Left cardiac atrium (tissue), 4 donors: ENCODE measurements at places on chromosomes 5 and 9. TPM values are rescaled to one million over a fixed set of nuclear protein-coding genes. Genes with fewer than 3 reads are reported as not detected.

The OR5C1 gene
- total RNA-seq, result not detected

The OBP2B gene
- not detected for total RNA-seq

The FAM153A gene
- 0.50 TPM for total RNA-seq

The CNTLN gene
- total RNA-seq, result 4.5 TPM

The TRPM3 gene
- 1.2 TPM for total RNA-seq

The ZNF462 gene
- 29.3 TPM for total RNA-seq

DNA sequence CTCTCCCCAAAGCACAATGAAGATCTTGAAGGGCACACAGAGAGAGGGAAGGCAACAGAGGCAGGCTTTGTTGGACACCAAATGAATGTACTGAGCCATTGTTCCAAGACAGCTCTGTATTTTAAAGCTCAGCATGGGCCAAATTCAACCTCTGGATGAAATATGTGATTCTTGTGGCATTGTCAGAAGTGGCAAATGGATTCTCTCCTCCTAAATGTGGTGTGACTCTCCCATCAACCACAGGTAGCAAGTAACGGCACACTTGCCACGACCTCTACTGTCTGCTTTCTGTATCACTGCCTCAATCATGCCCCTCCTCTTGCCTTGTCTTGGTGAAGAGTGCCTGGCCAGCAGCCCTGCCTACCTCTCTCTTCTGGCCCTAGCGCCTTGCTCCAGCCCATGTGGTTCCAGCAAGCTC lies 6.1 kb upstream of the MOB3B start:
- no peak for DNase-seq

DNA sequence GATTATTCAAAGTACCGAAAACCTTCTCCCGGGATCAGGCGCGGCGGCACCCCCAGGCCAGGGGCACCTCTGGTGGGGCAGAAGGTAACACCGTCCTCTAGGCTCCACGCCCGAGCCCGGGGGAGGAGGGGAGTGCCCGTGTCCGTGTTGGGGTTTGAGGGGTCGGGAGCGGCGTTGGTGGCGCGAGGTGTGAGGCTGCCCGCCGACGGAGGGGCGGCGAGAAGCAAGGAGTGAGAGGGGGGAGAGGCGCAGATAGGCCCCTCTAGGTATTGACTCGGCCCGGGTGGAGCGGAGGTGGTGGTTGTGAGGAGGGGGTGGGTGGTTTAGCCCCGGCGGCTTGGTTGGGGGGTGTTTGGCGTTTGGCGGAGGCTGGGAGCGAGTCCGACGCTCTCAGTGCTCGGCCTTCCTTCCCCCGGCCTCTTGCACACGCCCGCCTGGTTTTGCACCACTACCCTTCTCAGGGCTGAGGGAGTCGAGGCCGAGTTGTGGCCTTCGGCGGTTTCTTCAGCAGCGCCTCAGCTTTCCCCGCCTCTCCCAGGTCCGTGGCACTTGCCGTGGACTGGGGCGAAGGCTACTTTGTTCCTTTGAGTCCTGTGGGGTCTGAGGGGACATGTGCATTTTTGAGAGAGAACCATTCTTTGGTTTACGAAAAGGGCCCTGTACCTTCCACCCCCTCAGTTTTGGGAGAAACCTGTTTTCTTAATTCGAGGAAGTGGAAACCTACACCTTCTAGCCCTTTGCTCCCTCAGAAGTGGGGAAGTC lies 450 bp downstream of the GPBP1 start:
- peak; percentile 38 for DNase-seq

GRCh38 chr5:23367874-23368273 lies 139.5 kb upstream of the PRDM9 start:
- no peak for DNase-seq

DNA sequence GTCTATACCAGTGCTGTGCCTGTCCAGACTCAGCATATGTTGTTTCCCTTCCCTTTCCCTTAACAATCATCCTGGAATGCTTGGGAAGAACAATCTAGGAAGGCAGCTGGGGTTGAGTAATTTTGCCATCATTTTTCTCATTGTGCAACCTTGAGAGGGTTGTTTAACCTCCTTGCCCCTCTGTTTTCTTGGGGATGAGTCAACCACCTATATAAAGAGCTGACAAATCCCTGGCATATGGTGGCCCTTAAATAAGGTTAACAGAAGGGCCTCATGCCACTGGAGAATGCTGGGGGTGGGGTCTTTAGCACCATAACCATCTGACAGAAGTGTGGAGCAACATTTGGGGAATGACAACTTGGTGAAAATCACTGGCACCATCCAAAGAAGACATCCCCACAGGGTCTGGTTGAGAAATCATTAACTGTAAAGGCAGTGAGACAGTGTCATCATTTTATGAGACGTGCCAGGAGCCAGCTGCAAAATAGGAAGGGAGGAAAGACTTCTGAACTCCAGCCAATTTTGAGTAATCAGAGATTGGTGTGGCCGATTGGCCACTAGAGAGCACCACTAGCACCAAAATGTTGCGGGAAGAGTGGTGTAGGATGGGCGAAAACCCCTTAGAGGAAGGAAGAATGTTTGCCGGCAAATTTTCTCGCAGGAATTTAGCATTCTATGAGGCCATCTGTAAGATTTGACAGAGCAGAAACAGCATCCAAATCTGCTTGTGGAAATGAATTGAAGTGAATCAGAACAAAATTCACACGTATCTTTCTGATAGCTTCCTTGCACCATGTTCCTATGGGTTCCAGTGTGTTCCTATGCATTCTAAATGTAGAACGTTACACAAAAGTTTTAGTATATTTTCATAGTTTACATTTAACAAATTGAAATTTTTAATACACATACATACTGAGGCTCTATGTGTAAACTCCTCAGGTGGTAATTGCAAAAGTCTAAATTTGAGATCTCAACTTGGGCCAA lies 113.8 kb downstream of the MSX2 start:
- DNase-seq, result no peak

DNA sequence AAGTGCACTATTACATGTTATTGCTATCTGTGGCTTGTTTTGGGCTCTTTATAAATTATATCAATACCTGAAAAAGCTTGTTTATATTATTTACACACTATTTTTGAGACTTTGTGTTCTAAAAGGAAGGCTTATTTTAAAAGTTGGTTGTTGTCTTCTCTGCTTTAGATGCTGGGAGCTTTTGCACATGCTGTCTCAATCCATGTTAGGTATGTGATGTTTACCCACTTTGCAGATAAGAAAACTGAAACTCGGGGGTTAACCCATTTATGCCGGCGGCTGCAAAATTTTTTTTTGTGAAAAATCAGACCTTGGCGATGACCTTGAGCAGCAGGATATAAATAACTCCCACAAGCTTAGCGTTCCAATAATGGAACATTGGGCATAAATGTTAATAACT lies 212.9 kb downstream of the RANBP17 start:
- DNase-seq, result no peak

- no peak for DNase-seq
Measured at GRCh38 chr9:109765830-109766229, 14.2 kb upstream of the PALM2AKAP2 start.

- DNase-seq, result no peak
Measured at GRCh38 chr9:93154293-93154903, 20.3 kb upstream of the NINJ1 start.

- no peak for DNase-seq
Measured at GRCh38 chr5:94388773-94389514, 229.5 kb downstream of the KIAA0825 start.

GRCh38 chr9:121883281-121884056 lies 209.6 kb downstream of the TTLL11 start:
- DNase-seq, result no peak

DNA sequence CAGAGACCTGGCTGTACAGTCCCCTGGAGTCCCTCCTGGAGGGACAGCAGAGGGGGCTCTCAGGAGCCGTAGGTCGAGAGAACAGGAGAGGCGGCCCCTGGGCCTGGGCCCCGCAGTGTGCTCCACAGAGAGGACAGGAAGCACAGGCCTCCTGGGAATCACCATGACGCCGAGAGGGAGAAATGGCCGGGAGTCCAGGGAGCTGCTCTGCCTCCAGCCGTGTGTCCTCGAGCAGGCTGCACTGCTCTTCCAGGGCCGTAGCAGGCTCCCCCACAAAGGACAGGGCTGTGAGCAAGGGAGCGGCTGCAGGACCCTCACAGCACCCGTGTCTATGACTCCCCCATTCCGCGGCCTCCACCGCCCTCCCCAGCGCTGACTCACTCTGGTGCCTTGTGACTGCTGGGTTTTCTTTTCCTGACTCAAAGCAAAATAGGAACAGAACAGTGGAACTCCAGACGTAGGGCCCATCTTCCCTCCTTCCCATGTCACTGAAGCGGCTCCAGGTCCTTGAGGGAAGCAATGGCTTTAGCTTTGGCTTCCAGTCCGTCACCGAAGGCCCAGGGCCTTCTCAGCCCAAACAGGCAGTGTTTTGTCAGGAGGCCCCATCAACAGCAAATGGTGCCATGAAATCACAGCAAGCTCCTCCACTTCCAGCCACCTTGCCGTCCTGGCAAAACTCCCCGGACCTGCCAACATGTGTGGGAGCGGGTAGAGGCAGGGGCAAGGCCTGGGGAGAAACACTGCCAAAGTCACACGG lies 114.2 kb downstream of the LHFPL2 start:
- peak; percentile 69 for DNase-seq

DNA sequence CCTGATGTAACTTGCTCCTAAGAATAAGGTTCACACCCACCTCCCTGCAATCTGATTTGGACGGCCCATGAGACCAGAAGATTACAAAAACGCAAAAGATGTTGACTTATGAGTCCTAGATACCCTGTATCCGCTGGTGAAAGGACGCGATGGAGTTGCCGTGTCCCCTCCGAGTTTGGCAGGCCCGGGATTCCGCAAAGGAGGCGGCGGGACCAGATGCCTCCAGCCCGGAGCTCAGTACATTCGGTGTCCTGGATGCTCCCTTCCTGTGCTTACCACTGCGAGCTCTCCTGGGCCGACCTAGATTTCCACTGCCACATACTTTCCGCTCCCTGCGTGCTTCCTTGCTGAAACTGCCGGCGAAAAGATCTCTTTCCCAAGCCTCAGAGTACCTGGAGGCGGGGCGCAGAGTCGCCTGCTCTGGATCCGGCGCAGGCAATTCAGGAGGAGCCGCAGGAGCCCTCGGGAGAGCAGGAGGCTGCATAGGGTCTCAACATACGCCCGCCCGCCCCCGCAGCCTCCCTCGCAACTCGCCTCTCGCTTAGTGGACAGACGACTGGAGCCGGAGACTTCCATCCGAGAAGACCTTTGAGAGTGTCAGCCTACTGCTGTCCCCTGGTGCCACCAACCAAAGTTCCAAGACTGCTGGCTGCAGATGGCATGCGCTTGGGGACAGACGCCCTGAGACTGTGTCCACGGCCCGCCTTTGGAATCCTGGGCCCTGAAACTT lies 39.8 kb downstream of the ANXA2R start:
- DNase-seq, result no peak

DNA sequence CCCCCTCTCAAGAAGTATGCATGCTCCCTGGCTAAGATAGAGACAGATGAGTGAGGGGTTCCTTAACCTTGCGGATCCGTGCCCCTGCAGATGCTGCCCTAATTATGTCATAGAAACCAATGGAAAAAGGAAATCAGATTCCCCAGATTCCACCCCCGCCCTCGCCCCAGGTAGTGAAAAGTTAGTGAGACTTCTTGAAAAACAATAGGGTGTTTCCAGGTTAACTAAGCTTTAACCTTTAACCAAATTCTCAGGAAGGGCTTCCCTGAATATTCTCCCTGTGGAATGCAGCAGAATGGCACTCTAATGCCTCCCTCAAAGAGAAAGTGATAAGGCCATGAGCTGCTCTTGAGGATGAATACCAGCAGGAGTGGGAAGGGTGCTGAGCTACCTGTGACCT lies 116.0 kb upstream of the RANBP3L start:
- no peak for DNase-seq

- DNase-seq, result no peak
Measured at GRCh38 chr5:73355108-73355507, 93.5 kb downstream of the FOXD1 start.

DNA sequence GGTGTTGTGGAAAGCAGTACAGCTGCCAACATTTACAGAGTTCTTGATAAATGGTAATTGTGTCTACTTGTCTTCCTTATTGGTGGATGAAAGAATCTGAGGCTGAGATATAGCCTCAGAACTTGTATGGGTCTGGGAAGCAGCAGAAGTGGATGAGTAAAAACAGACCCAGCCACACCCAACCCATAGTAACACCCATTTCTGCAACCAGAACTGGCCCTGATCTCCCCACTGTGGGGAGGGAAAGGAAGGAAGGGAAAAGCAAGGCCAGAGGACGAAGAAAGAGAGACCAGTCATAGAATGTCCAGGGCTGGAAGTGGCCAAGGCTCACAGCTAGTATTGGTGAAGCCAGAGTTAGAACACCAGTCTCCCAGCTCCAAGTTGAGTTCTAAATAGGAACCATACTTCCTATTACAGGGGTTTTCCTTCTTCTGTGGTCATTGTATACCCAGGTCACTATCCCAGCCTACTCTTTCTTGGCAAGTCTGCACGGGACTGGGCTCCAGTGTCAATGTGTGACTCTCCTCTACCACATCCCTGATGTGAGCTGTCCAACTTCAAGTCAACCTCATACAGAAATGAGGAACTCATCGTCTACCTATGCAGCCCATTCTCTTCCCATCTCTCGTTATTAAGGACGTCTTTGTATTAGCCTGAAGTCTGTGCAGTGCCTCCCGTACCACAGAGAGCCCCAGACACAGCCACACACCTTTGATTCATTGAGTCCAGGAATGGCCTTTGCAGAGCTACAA lies 35.9 kb downstream of the ITK start:
- no peak for DNase-seq

GRCh38 chr5:149583394-149583793 lies 2.1 kb downstream of the ARHGEF37 start:
- no peak for DNase-seq

GRCh38 chr5:148484651-148485050 lies 100.9 kb downstream of the FBXO38 start:
- no peak for DNase-seq

- DNase-seq, result no peak
Measured at GRCh38 chr5:93017849-93018248, 563.2 kb downstream of the NR2F1-AS1 start.

GRCh38 chr5:124963236-124963919 lies 216.9 kb upstream of the ZNF608 start:
- DNase-seq, result no peak

DNA sequence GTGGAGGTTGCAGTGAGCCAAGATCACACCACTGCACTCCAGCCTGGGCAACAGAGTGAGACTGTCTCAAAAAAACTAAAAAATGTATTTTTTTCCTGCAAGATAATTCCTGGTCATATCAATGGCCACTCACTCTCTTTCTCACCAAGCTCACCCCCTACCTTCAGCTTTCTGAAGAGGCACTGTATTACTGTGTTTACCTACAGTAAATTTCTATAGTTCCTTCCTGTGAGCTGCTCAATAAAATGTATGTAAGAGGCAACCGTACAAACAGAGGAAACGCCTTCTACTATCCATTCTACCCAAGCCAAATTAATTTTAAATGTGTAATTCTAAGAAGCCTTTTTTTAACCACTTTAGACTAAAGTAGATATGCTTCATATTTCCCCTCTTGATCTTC lies 929.3 kb upstream of the DMAC1 start:
- DNase-seq, result no peak

DNA sequence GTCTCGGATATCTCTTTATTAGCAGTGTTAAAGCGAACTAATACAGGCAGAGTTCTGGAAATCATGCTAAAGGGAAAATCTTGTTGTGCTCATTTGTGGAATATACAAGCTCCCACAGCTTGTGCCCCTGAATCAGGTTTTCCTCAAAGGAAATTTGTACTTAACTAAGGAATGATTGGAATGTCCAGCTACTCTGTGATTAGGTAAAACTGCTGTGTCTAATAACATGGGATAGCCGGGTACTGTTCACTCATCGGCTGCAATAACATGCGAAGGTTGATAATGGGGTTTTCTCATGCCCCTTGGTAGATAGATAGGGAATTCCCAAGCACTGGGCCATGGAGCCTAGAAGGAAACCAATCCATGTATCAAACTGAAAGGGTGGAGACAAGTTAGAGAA lies 306.7 kb downstream of the NR2F1-AS1 start:
- DNase-seq, result no peak

- DNase-seq, result no peak
Measured at GRCh38 chr9:237858-238345, 23.2 kb downstream of the DOCK8 start.
